ENCODE measurements at places on chromosomes 11 and 22.

DNA sequence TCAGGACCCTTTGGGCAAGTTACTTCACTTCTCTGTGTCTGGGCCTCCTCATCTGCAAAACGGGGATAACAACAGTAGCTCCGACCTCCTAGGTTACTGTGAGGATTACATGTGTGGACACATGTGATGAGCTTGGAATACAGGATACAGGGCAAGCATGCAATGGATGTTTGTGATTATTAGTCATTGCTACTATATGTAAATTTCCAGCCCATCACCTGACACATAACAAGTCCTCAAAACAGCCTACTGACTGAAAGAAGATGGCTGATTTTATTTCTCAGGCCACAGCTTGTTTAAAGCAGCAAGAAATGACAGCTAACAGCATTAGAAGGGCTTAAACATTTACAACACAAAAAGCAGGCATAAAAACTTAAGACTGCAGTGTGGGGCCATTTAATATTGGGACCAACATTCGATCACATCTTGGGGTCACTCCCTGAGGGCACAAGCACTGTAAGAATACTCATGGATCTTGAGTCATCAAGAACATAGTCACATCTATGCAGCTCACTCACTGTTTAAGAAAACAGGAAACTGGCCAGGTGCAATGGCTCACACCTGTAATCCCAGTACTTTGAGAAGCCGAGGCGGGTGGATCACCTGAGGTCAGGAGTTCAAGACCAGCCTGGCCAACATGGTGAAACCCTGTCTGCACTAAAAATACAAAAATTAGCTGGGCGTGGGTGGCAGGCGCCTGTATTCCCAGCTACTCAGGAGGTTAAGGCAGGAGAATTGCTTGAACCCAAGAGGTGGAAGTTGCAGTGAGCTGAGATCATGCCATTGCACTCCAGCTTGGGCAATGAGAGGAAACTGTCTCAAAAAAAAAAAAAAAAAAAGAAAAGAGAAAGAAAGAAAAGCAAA, 49.5 kb downstream of the ABTB2 start:
- no peak for DNase-seq

DNA sequence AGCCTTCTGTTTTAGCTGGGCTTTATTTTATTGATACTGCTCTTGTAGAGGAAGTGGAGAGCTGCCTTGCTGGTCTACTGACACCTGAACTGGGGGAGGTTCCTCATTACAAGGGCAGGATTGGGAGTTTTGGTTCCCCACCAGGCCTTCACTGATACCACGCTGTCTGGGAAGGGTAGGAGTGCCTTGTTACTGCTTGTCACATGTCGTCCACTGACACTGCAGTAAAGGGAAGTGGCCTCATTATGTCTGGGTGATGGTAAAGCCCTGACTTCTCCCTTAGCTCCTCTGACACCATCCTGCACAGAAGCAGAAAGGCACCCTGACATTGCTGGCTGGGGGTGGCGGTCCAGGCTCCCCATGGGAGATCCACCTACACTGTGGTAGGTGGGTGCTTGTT, 38.7 kb upstream of the ELF5 start:
- DNase-seq, result no peak

DNA sequence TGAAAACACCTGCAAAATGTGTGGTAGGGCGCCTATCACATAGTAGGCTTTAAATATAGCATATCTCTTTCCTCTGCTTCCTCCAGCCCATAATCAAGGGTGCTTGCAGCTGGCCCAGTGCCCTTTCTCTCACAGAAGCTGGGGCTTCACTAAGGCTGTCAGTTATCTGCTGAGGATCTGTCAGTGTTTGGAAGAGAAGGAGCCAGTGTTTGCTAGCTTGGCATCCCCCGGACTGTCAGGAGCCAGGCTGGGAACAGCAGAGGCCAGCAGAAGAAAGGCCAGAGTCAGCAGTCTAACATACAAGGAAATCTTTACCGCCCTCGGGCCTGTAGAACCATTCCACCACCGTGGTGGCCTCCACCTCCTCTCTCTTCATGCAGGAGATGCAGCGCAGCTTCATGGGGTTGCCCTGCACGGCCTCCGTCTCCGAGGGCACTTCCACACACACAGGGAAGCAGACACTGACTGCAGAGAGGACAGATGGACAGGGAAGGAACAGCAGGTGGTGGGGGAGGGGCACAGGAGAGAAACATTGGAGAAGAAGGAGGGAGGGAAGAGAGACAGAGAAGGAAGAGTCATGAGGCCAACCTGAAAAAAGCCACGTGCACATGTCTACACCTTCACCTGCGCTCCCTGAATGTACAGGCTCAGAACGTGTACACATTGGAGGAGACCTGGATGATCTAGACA, 9.0 kb downstream of the SCN3B start:
- DNase-seq, result no peak

- no peak for DNase-seq
Observed at GRCh38 chr11:35563484-35564244, 38.2 kb upstream of the PAMR1 start.

DNA sequence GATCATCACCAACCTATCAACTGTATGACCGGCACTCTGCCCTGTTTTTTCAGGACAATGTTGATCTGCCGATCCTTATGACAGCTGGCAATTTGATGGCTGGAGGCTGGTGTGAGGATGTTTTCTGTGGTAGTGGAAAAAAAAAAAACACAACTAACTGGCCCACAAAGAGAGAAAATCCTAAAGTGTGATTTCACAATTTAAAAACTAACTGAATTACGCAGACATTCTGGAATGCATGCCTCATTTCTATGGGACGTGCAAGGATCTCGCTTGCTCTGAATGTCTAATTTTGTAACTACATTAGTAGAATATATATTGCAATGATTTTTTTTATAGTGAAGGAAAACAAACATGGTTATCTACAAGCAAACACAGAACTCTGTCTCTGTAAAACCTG, 590.5 kb downstream of the ETS1 start:
- no peak for DNase-seq

DNA sequence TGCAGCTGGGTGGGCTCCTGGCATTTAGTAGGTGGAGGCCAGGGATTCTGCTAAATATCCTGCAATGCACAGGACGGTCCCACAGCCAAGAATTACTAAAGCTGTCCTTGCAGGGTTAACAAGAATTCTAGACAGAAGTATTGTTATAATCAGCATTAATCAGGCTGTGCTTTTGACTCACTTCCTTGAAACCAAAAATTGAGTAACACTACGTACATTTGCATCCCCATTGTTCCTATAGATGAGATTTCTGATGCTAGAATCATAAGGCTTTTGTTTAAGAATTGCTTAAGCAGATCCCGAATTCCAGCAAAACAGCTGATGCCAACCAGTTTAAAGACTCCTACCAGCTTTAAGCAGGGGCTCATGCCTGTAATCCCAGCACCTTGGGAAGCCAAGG, 11.4 kb downstream of the SLC6A5 start:
- DNase-seq, result no peak

DNA sequence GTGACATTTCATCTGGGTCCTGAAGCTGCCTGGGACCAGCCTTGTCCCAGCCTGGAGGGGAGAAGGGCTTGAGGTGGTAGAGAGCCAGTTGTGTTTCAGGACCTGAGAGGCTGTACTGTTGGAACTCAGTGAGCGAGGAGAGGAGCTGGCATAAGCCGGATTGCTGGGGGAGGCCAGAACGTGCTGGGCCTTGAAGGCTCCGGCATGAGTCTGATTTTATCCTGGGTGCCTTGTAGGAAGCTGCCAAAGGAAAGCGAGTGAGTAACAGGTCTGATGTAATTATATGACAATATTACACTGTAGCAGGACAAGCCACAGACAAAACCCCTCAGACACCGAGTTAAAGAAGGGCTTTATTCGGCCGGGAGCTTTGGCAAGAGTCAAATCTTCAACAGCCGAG, 17.2 kb downstream of the AP2A2 start:
- DNase-seq, result no peak

- no peak for DNase-seq
Observed at GRCh38 chr11:71335371-71335770, 83.0 kb upstream of the SHANK2 start.

- DNase-seq, result no peak
Observed at GRCh38 chr11:122668562-122669090, 13.1 kb downstream of the UBASH3B start.

- no peak for DNase-seq
Observed at GRCh38 chr11:65501186-65501471, 2.3 kb downstream of the MALAT1 start.

- no peak for DNase-seq
Observed at GRCh38 chr22:33012833-33013450, 45.2 kb downstream of the SYN3 start.

DNA sequence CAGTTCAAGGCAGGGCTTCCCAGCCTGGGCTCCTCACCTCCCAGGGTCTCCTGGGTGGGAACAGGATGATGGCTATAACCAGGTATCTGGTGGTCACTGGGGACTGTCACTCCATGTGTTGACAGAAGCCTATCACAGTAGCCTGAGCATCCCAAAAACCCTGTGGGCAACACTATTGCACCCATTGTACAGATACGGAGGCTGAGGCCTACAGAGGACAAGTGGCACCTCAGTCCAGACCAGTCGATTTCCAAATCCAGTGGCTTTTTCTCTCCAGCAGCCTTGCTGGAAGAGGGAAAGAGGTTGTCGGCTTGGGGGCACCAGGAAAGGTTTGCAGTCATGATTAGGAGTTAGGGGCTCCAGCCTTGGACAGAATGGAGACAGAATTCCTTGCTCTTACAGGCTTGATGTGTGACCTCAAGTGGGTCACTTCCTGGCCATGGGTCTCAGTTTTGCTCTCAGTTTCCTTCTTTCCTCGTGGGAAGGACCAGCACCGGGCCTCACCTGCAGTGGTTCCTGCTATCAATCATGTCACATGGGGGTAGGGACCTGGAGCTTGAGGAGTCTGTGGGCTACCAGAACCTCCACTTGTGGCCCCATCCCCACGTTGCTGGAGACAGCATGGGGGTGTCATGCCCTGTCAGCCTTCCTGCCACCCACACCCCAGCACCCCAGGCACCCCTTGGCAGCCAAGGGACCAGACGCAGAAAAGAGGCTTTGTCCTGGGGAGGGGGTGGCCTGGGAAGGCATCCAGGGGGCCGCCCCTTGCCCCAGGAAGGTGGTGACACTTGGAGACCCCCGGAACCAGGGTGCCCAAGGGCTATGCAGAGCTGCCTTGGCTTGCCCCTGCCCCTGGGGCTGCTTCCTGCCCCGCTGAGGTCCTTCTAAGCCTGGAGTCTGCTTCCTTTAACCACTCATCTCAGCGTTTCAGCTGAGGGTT, 2.1 kb downstream of the EMID1 start:
- no peak for DNase-seq

DNA sequence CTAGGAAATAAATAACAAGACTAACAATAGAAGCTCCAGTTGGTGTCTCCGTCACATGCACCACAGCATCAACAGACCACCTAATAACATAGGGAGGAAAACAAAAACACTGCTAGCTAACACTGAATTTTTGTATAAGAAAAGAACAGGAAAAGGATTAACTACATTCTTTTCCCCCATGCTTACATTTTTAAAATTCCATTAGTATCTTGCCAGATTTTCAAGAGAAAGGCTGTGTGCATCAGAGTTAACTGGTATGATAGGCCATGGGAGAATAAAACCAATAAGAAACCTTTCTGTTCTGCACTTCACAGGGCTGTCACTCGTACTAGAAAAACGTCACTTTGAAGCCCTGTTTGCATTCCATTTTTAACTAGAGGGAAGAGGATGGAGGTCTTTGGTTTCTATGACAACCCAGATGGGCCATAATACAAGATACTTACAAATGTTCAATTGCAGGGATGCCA, 79.0 kb downstream of the LARGE2 start:
- no peak for DNase-seq

- DNase-seq, result no peak
Observed at GRCh38 chr11:65576867-65577755, 1.3 kb downstream of the EHBP1L1 start.

DNA sequence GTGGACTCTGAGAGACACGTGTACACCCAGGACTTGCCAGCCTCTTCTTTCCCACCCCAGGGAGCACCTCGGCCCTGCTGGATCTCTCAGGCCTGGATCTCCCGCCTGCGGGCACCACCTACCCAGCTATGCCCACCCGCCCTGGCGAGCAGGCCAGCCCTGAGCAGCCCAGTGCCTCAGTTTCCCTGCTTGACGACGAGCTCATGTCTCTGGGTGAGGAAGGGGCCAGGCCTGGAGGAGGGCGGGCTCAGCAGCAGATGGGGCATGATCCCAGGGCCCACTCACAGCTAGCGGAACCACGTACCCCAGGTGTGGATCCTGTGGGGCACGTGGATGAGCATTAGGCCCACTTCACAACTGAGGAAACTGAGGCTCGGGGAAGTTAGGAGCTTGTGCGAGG, 13.7 kb upstream of the SH3BP1 start:
- DNase-seq, result no peak

DNA sequence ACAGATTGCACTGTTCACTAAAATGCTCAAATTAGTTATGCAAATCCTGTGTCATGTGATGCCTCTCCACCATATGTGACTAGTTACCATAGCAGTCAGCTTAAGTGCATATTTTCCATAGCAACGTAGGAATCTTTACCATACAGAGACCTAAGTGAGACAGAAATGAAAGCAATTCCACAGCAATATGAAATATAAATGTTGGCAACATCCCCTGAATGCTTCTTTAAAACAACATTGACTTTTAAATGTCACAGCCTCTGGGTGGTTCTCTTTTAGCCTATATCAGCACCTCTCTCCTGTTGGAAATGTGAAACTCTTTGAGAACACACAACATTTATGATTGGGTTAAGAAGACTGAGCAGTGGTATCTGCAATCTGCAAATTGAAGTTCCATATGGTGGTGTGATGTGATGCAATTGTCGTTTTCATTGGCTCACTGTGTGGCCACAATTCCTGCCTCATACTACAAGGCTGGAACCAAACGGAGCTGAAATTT, 814.6 kb downstream of the DLG2 start:
- no peak for DNase-seq

DNA sequence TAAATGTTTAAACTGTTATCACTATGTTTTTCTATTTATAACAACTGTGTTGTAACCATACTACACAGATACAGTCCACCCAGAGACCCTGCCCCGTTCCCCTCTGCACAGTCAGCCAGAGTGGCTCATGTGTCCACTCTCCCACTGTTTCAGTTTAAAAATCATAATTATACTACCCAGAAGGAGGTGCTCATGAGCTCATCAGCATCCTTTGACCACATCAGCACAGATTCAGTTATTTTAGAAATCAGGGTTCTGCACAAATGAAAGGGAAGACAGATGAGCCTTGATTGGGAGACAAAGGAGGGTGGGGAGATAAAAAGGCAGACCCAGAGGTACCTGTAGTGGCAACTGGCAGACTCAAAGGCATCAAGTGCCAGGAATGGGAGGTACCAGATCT, 124.3 kb downstream of the RCN1 start:
- DNase-seq, result no peak

- DNase-seq, result no peak
Observed at GRCh38 chr22:37343348-37343747, 61.0 kb downstream of the CYTH4 start.

Data from stimulated activated CD4-positive, alpha-beta T cell treated with anti-CD3 and anti-CD28 coated beads, Interleukin-12 subunit alpha, Interleukin-12 subunit beta, amount 100 ng/mL, for 48 hours (primary cell).